ENCODE measurements at places on chromosomes 12 and 14. TPM values are rescaled to one million over a fixed set of nuclear protein-coding genes. Genes with fewer than 3 reads are reported as not detected.

The DPPA3 gene
- total RNA-seq = not detected

The KRT78 gene
- total RNA-seq = not detected

The PALS1 gene
- total RNA-seq = 23.8 TPM

The EPS8 gene
- total RNA-seq = 170 TPM

The MYL2 gene
- total RNA-seq = not detected

The SMCO2 gene
- total RNA-seq = not detected

The KLRD1 gene
- total RNA-seq = 0.27 TPM

The PA2G4 gene
- total RNA-seq = 51.6 TPM

The VWF gene
- total RNA-seq = 23.2 TPM

The P2RX2 gene
- total RNA-seq = not detected

The SIX1 gene
- 0.36 TPM for total RNA-seq
